ENCODE measurements at places on chromosomes 1 and 21.

DNA sequence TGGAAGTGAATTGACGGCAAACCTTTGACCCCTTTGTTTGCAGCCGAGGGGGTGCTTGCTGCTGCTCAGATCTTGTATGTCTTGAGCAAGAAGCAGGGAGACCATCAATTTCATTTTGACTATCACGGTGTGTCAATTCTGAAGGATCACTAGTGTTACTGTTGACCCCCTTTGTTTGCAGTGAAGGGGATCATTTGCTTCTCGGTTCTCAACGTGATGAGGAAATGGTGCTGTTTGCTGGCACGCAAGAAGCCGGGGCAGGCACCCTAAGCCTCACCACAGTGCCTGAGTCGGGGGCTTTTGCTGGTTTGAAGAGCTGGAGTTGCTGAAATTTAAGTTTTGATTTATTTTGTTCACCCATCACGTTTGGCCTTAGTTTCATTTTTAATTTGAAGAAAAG is 7.5 kb downstream of the RBM15 start:
- H3K4me1 ChIP-seq: peaks cover 31% of the 10 kb centered on the region
- no peak for DNase-seq
- peaks cover 50% of the 10 kb centered on the region for H3K36me3 ChIP-seq
- H3K4me3 ChIP-seq: no peak overlapping the region
- no peak overlapping the region for H3K27ac ChIP-seq
- H3K27me3 ChIP-seq: no peaks in the 10 kb centered on the region

DNA sequence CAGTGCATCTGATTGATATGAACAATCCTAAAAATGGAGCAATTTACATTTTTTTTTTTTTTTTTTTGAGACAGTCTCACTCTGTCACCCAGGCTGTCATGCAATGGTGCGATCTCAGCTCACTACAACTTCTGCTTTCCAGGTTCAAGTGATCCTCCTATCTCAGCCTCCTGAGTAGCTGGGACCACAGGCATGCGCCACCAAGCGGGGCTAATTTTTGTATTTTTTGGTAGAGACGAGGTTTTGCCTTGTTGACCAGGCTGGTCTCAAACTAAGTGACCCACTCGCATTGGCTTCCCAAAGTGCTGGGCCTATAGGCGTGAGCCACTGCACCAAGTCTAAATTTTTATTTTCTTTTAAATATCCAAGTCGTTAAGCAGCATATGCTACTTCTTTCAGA is 109.0 kb downstream of the FAF1 start:
- no peaks in the 10 kb centered on the region for H3K36me3 ChIP-seq
- no peak overlapping the region for H3K27ac ChIP-seq
- no peaks in the 10 kb centered on the region for H3K4me1 ChIP-seq
- no peak overlapping the region for H3K4me3 ChIP-seq
- H3K27me3 ChIP-seq: no peaks in the 10 kb centered on the region
- DNase-seq: no peak

GRCh38 chr1:245330951-245331350 is 176.2 kb downstream of the KIF26B start:
- DNase-seq: no peak
- H3K4me1 ChIP-seq: no peaks in the 10 kb centered on the region
- H3K4me3 ChIP-seq: no peak overlapping the region
- H3K27me3 ChIP-seq: no peaks in the 10 kb centered on the region
- H3K36me3 ChIP-seq: no peaks in the 10 kb centered on the region

GRCh38 chr1:3668585-3669300 is 16.4 kb downstream of the TP73 start:
- no peak for DNase-seq
- peaks cover 7% of the 10 kb centered on the region for H3K27me3 ChIP-seq
- no peak overlapping the region for H3K4me3 ChIP-seq
- H3K36me3 ChIP-seq: no peaks in the 10 kb centered on the region

- no peaks in the 10 kb centered on the region for H3K27me3 ChIP-seq
- H3K4me1 ChIP-seq: no peaks in the 10 kb centered on the region
- DNase-seq: no peak
- no peak overlapping the region for H3K4me3 ChIP-seq
- H3K27ac ChIP-seq: no peak overlapping the region
Measured at GRCh38 chr1:66166753-66167152, 367.2 kb upstream of the SGIP1 start.

DNA sequence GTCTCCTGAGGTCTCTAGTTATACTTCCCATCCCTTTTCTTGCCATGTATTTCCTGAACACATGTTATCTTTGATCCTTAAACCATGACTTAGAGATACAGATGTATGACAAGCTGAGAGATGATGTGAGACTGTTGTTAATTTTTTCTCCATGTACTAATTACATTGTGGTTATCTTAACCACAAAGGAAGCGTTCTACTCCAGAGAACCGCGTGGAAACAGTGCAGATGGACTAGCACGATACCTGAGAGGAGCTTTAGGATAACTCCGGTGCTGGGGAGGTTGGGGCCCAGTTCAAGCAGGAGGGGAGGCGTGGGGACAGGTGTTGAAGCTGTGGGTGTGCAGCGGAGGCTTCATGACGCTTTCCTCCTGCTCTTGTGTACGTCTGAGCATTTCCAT is 17.5 kb downstream of the PDE9A start:
- no peak for DNase-seq
- no peak overlapping the region for H3K4me3 ChIP-seq
- no peaks in the 10 kb centered on the region for H3K27me3 ChIP-seq

GRCh38 chr21:32328595-32328994 is 29.9 kb downstream of the MRAP start:
- H3K27ac ChIP-seq: no peak overlapping the region
- no peak for DNase-seq
- H3K4me3 ChIP-seq: no peak overlapping the region
- H3K4me1 ChIP-seq: no peaks in the 10 kb centered on the region
- H3K27me3 ChIP-seq: no peaks in the 10 kb centered on the region

GRCh38 chr1:233114159-233114558 is 163.7 kb downstream of the NTPCR start:
- H3K36me3 ChIP-seq: peaks cover 16% of the 10 kb centered on the region
- no peak overlapping the region for H3K27ac ChIP-seq
- no peaks in the 10 kb centered on the region for H3K4me1 ChIP-seq
- DNase-seq: no peak
- H3K4me3 ChIP-seq: no peak overlapping the region
- H3K27me3 ChIP-seq: no peaks in the 10 kb centered on the region

DNA sequence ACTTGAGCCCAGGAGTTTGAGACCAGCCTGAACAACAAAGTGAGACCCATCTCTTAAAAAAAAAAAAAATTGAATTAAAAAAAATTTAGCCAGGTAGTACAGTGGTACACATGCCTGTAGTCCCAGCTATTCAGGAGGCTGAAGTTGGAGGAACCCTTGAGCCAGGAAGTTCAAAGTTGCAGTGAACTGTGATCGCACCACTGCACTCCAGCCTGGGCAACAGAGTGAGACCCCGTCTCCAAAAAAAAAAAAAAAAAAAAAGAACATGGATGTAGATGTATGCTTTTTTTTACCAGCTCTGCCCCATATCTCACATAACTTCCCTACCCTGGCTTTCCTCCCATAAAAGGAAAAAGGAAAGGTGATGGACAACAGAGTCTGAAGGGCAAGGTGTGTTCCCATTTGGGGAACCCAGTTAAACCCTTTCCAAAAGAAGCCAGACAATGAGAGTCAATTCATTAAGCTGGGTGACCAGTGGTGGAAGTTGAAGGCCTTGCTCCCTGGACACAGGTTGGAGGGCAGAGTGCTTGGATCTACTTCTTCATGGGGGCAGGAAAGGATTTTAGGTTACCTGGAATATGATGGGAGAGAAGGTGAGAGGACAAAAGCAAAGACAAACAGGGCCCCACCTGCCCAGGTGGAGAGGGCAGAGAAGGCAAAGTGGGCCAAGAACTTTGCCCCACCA is 2.9 kb downstream of the KRTCAP2 start:
- H3K27me3 ChIP-seq: peaks cover 7% of the 10 kb centered on the region
- peaks cover 25% of the 10 kb centered on the region for H3K36me3 ChIP-seq
- H3K4me1 ChIP-seq: peaks cover 50% of the 10 kb centered on the region
- DNase-seq: no peak
- H3K4me3 ChIP-seq: no peak overlapping the region

DNA sequence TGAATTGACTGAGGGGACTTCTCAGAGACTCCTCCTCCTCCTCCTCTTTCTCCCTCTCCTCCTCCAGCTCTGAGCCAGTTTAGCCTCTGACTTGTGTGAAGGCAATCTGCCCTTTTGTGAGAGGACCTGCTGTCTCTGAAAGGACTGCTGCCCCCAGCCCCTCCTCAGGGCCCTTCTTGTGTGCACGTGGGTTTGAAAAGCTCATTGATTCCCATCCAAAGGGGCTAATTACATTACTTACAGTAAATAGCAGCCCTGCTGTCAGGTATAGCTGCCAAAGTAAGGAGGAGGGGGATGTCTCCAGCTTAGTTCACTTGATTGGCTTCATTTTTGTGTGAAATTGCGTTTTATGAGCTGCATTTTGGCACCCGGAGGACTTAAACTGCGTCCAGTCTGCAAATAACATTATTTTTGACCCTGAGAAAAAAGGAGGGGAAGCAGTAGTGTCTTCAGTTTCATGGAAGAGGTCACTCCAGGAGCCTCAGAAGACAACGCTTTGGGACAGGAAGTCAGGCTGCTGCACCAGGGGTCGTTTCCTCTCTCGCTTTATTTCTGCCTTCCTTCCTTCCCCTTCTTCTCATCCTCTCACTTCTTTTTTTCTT is 1.8 kb upstream of the LHX9 start:
- peaks cover 87% of the 10 kb centered on the region for H3K4me1 ChIP-seq
- no peaks in the 10 kb centered on the region for H3K36me3 ChIP-seq
- no peak overlapping the region for H3K27ac ChIP-seq
- DNase-seq: no peak
- peaks cover 99% of the 10 kb centered on the region for H3K27me3 ChIP-seq
- H3K4me3 ChIP-seq: no peak overlapping the region

Measured in CD4-positive, alpha-beta T cell (primary cell).